Stimulated activated CD4-positive, alpha-beta T cell treated with anti-CD3 and anti-CD28 coated beads, TNF-alpha, amount 100 ng/mL, for 24 hours (primary cell): ENCODE measurements at places on chromosomes 7 and 10.

DNA sequence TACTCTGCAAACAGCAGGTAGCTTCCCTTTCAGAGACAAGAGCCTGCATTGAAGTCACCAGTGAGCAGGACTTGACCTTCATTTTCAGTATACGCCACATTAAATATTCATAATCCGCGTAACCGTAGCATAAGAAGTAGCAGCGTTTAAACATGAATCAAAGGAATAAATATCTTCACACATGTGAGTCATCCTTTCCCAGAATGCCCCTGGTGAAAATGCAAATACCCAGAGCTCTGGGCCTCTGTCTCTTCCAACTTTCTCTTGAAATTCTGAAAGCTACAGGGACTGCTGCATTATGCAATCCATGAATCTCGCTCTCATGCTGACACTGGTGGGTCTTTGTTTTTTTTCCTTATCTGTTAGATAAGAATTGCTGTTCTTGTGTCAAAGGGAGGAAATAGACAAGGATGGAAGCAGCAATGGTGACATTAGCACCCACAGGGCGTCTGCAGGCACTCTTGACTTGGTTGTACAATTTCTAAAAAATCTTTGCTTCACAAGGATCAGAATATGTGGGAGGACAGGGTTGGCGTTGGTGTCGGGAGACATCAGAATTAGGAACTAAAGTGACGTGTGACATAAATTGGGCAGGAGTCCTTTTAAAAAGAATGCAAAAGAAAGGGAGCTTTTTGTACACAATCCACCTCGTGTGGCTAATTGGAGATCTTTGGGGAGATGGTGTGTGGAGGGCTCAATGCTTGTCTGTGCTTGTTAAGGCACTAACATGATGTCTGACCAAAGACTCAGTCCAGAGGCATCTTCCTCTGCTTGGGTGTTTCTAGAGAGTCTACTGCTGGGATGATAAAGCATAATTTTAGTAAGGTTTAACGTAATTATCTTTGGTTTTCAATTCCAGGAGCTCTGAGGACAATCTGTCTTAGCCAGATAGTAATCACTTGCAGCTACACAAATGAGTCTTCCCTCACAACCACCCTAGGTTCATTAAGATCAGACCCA is 390.3 kb downstream of the KCNMA1 start:
- DNase-seq: no peak

DNA sequence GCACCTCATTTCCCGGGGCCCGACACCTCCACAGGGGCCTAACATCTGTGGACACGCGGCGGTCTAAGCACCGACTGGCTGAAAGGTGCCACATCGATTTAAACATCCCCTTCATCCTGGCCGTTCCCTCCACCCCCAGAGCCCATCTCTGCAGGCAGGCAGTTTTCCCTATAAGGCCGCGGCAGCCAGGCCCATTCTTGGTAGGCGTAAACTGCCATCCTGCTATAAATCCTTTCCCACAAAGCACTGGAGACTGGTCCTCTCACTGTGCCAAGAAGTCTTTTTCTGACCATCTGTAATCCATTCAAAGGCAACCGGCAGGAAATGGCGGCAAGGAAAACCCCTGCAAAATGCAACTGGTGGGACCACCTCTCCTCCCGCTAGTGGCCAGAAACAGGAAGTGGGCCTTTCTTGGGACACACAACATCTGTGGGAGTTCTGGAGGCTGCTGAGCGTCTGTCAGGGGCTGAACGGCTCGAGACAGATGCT is 22.4 kb downstream of the ATXN7L1 start:
- DNase-seq: no peak

DNA sequence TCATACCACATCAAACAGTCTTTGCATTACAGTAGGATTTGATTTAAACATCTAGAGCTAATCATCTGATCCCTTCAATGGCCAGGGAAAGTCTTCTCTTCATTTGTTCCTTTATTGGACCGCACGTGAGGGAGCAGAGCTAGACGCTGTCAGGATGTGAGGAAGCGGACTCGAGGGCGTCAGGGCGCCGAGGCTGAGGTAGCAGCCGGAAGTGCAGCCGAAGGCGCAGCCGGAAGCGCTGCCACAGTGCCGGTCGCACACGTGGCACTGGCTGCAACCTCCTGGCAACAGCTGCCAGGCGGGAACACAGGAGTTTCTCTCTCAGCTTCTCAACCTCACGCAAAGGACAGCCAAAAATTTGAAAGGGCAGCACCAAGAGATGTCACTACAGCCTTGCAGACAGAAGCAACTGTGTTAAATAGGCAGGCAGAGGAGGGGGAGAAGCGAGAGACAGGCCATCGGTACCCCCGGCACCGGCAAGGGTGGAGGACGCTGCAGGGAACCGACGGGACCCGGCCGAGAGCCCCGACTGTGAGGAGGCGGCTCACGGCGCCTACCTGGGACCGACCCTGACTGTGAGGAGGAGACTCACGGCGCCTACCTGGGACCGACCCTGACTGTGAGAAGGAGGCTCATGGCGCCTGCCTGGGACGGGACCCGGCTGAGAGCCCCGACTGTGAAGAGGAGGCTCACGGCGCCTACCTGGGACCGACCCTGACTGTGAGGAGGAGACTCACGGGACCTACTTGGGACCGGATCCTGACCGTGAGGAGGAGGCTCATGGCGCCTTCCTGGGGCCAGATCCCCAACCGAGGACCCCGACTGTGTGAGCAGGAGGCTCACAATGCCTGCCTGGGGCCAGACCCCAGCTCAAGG is 32.3 kb downstream of the VIPR2 start:
- no peak for DNase-seq

GRCh38 chr10:51604579-51604978 is 94.8 kb downstream of the CSTF2T start:
- no peak for DNase-seq

GRCh38 chr7:3037259-3037658 is 6.4 kb downstream of the CARD11 start:
- no peak for DNase-seq

GRCh38 chr10:44280226-44281014 is 104.5 kb downstream of the CXCL12 start:
- no peak for DNase-seq

GRCh38 chr10:18306031-18306430 is 165.8 kb downstream of the CACNB2 start:
- no peak for DNase-seq

GRCh38 chr7:97973206-97973658 is 16.8 kb downstream of the OCM2 start:
- DNase-seq: no peak

DNA sequence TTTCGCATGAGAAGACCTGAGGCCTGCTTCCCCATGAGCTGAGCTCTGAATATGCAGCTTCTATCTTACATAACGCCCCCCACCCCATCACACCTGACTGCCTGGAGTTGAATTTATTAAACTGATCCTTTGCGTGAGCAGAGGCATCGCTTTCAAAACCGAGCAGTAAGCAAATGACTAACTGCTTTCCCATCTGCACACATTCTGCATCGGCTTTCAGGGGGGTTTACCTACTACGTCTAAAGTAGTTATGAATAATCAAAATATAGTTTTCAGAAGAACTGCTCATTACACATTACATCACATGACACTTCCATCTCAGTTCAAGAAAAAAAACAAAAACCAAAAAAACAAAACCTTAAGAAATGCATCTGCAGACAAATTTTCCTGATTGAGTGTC is 54.7 kb upstream of the EGR2 start:
- no peak for DNase-seq

DNA sequence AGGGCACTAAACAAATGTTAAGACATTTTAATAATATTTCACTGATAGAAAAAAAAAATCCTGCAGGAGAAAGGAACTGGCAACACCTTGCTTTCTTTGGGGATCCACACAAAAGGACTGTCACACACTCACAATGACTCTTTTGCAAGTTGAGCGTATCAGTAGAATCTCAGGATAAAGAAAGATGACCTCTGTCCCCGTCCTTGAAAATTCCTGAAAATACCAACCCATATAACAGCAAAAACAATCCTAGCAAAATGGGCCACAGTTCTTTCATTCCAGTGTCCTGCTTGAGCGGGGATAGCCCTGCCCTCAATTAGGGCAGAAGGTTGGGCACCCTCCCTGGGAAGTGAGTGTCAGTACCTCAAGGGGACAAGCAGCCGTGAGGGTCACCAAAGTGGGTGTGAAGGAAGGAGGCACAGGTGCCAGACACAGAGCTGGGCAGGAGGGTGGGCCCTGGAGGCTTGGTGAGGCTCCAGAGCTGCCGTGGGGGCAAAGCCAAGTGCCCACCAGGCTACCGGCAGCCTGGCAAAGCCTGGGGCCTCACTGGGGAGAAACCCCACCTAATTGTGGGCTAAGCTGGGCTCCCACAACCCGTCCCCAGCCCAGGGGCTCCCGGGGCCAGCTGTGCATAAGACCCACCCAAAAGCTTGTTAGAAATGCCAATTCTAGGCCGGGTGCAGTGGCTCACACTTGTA is 2.8 kb downstream of the WDR86 start:
- DNase-seq: no peak

DNA sequence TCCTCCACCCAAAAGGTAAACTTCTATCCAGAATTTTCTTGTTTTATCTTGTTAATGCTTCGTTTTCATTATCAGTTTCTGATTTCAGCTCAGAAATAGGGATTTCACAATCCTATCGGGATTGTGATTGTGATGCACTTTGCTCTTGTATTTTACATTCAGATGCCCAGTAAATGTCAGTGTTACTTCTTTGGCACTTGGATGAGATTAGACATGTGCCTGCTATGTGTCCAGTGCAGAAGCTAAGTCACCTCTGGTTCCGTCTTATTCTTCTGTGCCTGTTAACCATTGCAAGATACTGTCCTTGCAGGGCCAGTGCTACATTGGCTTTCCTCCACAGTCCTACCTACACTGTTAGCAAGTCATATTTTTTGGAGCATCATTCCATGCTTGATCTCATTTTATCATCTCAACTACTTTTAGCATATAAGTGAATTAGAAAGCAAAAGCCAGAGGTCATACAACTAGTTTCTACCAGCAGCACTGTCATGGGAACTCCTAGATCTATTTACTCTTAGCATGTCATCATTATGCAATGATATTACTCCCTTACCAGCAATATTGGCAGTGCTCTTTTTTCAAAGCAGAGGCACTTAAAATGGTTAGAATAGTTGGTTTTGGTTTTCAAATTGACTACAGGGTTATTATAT is 26.7 kb downstream of the ZNF277 start:
- DNase-seq: no peak

DNA sequence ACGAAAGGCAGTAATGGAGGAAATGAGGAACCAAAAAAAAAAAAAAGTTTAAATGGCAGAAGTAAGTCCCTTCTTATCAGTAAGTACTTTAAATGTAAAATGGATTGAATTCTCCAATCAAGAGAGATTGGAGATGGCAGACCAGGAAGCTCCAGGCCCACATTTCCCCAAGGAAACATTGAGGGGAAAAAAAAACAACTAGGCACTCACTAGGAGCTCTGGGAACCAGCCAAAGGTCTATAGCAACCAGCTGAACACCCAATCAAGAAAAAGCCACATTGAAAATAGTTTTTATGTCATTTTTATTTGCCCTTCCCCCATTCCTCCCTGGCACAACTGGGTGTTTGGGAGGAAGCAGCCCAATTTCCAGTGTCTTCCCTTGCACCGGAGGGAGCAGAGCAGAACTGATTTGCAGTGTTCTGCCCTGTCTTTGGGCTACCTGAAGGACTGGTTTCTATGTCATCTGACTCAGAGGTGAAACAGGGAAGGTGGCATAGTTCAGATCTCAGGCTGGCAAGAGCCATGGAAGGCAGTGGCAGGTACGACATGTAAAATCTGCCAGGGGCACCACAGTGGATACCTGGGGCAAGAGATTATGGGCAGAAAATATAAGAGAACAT is 121.9 kb downstream of the SMURF1 start:
- DNase-seq: no peak

DNA sequence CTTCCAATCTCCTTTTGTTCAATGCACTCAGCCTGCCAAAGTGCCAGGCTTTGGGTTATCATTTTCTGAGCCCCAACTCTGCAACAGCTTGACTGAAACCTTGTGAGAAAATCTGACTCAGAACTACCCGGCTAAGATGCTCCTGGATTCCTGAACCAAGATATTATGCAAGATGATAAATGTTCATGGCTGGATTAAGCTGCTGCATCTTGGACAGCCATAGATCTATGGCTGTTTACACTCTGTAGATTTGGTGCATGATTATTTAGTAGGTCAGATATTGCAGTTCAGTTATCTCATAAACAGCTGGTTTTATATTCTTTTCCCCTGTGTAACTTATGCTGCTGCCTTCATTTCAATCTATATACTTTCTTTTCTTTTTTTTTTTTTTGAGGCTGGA is 243.5 kb downstream of the GATA3 start:
- no peak for DNase-seq

DNA sequence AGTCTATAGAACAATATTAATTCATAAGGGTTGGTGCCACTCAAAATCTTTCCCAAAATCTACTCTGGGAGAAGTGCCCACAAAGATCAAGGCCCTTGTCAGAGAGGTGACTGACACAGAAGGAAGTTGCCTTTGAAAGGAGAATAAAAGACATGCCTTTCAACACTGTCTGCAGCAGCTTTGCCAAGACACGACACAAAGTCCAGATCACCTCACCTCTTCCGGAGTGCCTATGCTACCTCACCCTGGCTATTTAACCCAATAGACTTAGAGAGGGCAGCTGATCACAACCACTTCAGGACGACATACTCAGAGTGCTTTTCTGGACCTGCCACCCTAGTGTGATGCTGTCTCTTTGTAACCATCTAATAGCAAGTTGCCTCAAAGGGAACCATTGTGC is 49.0 kb upstream of the YAE1 start:
- no peak for DNase-seq

DNA sequence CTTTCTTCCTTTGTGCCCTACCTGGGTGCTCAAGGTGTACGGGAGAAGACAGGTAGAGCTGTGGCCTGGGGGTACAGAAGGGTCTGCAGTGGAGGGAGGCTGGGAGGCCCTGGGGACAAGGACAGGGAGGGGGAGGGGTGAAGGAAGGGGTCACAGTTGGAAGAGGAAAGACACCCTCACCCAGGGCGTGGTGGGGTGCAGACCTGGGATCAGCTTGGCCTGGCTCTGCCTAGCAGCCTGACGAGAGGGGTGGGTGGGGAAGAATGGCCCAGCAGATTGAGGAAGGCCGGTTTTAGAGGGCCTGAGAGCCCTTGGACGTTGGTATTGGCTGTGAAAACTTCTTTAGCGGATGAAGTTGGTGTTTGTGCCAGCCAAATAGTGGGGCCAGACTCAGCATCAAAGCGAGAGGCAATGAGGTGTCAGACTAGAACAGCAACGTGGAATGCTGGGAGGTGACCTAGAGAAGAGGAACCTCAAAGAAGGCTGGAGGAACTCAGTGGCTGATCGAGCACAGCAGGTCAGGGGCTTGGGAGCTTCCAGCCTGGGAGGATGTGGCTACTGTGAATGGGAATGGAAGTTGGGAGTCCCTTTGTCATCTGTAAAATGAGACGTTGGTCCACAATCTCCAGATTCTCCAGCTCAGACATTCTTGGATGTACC is 18.1 kb upstream of the TRIM8 start:
- DNase-seq: no peak
